ENCODE measurements at places on chromosomes 3 and 15.

DNA sequence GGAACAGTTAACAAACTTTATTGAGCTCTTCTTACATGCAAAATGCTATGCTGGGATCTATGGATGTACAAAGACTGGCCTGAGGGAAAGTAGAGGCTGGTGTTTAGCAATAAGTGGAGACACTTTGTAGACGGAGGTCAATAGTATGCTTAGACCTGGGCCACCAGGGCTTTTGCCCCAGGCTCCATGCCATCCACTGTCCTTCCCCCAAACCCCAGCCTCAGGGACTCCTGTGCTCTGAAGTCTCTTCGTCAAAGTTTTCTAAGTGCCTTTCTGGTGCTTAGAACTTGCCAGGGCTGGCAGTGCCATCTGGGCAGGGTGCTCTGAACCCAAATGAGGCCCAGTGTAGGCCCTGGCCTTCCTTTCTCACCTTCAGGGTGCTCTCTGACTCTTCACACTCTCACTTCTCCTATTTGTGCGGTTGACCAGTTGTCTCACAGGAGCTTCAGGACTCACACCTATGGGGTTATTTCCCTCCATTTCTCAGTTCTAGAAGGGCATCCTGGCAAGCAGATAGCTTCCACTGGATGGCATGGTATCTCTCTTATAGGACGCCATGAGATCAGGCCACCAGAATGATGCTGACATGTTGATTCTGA, 21.8 kb upstream of the KCNAB1 start:
- no peak for DNase-seq

GRCh38 chr3:425079-425478, 228.5 kb downstream of the CHL1 start:
- no peak for DNase-seq

- no peak for DNase-seq
Observed at GRCh38 chr15:98002866-98003265, 42.4 kb downstream of the ARRDC4 start.

DNA sequence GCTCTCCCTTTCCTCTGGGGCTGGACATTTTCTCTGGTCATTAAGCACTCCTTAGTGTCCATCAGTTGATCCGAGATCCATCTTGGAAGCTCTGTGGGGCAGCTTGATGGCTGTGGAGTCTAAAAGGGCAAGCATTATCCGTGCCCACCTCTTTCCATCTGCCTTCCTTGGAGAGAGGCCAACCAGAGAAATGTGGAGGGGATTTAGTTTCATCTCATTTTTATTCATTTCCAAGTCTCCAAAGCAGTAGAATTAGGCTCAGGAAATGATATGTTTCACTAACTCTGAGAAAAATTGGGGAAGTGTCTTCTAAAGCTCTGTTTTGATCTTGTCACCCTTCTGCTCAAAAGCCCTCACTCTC, 95.9 kb upstream of the KLHL25 start:
- DNase-seq, result no peak

DNA sequence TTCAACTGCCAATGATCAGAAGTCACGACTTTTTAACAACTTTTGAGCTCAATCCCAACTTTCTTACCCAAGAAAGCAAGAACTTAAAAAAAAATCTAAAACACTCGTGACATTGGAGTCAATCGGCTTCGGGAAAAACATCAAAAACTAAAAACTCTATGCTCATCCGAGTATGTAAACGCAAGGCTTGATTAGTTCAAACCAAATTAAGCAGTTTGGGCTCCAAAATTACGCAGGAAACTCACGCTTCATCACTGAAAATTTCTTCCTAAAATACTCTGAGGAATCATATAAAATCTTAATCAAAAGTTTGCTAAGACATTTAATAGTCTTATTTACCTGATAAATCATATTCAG, 1.6 kb downstream of the TRA2B start:
- no peak for DNase-seq

Measured in RWPE2 (cell line).